Activated CD4-positive, alpha-beta T cell treated with anti-CD3 and anti-CD28 coated beads, Interleukin-2, amount 10 ng/mL, durations not matched to agents 24 days and 14 days (primary cell): ENCODE measurements at places on chromosomes 5 and 9.

DNA sequence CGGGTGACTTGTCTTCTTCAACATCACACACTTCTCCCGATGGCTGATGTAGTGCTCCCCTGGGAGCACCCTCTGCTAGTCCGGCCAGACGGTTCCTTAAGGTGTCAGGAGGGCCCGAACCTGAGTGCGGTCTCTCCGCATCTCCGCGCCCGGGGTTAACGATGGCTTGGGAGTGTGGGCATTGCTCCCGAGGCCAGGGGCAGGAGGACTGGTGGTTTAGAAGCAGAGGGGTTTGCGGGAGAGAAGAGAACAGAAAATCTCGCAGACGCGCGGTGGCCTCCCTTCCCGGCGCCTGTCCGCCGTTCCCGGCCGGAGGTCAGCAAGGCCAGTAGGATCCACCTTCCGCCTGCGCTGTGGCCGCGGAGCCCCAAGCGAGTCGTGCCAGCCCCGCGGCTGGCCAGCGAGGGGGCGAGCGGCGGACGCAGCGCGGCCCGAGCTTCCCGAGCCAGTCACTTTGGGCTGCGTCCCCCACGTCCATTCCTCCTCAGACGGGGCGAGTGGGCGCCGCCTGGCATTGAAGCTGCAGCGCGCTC lies 700 bp downstream of the CDO1 start:
- no peak for DNase-seq

DNA sequence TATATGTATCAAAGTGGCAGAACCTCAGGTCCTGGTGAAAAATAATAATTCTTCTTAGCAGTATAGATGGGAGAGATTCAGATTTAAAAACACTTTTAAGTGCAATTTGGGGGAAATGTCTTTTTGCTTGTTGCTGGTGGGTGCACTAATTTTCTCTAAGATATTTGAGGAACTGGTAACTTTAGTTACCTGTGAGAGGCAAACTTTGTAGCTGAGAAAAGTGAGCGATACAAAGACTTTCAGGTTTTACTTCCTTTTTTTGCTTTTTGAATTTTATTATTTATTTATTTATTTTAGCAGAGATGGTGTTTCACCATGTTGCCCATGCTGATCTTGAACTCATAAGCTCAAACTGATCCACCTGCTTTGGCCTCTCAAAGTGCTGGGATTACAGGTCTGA lies 303.1 kb upstream of the PTGER4 start:
- DNase-seq = no peak

DNA sequence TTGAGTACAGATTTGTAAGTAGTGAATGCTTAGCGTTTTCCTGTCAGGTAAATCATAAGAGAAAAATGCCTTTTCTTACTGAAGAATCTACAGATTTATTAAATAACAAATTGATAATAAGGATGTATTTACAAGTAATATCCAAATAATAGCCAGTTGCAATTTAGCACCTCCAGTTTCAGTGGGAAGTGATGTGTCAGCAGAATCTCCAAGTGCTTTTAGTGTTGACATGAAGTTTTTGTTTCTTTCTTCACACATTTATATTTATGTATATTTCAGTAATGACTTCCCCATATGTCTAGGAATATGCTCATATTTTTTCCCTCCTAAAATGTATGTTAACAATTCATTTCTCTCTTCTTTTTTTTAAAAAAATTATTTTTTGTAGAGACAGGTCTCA lies 229.9 kb upstream of the GRIN3A start:
- DNase-seq = no peak

GRCh38 chr5:53024535-53024934 lies 35.4 kb downstream of the ITGA2 start:
- DNase-seq = peak; percentile 55

DNA sequence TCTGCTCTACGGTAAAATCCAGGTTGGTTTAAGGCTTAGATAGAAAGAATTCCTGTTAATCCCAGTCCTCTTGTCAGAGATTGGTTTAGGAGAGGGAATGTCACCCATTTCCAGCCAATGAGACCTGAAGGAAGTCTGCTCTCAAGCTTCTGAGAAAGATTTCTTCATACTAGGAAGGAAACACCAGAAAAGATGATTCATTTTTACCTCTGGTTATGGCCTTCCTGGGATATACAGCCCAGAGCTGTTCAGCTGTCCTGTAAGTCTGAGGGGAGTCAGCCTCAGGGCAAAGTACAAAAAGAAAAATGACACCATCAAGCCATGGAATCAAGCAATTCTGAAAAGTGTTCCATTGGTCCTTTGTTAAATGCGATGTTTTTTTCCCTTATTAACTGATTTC lies 18.6 kb upstream of the CFAP95 start:
- no peak for DNase-seq

DNA sequence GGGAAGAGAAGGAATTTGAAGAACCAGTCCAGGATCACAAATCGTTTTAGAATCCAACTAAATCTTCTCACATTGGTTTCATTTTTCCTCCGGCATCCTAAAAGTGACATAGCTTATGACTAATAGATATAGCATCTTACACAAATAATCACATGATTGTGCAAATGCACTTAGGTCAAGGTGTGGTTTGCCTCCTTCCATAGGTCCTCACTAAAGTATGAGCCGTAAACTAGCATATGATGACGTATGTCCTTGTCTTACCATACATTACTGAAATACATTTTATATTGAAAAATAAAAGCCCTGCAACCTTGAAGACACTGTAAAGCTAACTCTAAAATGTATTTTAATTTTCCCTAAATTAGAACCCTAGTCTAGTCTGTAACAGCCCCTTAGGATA lies 362.7 kb upstream of the ADAMTS16 start:
- no peak for DNase-seq

DNA sequence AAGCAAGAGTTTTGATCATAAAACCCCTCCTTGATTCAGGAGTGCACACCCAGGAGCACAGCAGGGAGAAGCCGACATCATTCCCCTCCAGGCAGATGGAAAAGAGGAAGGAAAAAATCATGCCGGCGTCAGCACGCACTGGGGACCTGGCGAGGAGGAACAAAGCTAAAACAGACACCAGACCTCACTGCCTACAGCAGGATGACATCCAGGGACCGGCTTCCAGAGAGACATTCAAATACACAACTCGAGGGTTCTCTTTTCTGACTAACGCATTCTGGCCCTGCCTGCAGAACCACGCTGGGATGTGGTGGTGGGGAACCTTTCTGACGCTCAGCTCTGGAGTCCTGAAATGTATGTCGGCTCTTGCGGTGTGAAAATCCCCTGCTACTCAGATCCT lies 2.7 kb downstream of the UBAC1 start:
- no peak for DNase-seq

DNA sequence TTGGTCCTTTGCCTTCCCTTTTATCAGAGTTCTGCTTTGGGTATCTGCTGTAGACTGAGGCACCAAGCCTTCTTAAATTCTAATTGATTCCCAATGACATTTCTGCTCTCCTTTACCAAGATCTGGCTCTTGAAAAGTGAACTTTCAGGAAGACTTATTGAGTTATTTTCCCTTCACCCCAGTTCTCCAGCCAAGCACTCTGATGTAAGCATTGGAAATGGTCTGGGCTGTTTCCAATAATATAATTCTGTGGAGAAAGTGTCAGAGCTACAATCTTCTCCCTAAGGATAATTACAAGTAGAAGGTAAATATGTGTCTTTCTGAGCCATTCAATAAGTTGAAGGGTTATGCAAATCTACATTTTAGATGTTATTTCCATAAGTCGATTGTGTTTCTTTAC lies 30.8 kb downstream of the BTF3 start:
- DNase-seq = no peak

GRCh38 chr5:71839096-71839884 lies 120.2 kb downstream of the CARTPT start:
- no peak for DNase-seq

GRCh38 chr9:83166372-83166771 lies 103.4 kb upstream of the RASEF start:
- no peak for DNase-seq

DNA sequence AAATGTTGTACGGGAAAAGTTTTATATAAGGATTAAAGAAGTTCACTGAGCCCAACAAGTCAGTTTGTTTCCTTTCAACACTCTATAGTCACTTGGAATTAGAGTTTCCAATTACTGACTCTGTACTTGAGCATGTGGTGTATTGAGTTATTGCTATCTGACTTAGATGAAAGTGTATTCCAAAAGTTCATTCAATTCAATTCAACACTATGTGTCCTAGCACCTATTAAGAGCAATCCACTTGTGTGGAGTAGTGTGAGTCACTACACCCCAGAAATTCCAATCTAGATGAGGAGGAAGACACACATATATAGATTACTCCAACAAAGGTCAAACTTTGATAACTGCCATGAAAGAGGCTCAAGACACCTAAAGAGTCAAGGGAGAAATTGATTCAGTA lies 98.2 kb upstream of the SLCO6A1 start:
- DNase-seq = no peak

- DNase-seq = no peak
Observed at GRCh38 chr5:143610946-143611345, 201.0 kb upstream of the HMHB1 start.

GRCh38 chr9:133282464-133283238 lies 7.7 kb upstream of the ABO start:
- DNase-seq = no peak

DNA sequence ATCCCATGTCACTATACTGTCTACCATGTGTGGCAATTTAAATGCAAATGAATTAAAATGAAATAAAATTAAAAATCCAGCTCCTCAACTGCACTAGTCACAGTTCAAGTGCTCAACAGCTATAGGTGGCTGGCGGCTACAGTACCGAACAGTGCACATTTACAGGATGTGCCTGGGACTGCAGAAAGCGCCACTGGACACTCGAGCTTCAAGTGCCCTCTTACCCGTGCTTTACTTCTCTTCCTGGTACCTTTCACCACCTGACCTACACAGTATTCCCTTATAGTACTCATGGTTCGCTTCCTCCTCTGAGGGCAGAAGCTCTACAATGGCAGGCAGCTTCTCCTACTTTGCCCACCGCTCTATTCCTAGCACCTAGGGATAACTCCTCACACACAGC lies 166.6 kb downstream of the FANCC start:
- no peak for DNase-seq

- DNase-seq = no peak
Observed at GRCh38 chr5:67035098-67035740, 161.4 kb downstream of the CD180 start.

DNA sequence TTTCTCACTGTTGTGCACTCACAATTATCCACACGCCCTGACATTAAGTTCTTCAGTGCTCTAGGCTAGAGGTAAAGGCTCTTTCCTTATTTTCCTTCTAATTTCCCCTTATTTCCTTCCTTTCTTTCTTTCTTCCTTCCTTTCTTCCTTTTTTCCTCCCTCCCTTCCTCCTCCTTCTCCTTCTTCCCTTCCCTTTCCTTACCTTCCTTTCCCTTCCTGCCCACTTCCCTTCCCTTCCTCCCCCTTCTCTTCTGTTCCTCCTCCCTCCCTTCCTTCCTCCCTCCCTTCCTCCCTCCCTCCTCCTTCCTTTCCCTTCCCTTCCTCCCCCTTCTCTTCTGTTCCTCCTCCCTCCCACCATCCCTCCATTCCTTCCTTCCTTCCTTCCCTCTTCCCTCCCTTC lies 317.0 kb upstream of the IRX1 start:
- DNase-seq = no peak

DNA sequence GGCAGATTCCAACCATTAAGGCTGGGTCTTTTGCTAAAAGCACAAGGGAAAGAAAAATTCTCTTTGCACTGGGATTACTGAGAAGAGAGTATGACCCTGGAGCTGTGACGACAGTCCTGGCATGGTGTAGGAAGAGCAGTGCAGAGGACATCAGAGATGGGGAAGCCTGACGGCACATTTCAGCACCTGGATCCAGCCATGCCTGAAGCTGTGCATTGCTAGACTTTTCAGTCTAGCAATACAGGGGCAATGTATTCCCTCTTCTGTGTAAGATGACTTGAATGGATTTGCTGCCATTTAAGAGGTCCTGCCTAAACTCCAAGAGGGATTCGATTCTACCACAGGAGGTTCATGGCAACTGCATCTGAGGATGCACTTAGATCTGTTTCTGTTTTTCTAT lies 12.3 kb upstream of the MRNIP start:
- DNase-seq = no peak

- DNase-seq = no peak
Observed at GRCh38 chr5:112329419-112330090, 89.5 kb downstream of the EPB41L4A start.

DNA sequence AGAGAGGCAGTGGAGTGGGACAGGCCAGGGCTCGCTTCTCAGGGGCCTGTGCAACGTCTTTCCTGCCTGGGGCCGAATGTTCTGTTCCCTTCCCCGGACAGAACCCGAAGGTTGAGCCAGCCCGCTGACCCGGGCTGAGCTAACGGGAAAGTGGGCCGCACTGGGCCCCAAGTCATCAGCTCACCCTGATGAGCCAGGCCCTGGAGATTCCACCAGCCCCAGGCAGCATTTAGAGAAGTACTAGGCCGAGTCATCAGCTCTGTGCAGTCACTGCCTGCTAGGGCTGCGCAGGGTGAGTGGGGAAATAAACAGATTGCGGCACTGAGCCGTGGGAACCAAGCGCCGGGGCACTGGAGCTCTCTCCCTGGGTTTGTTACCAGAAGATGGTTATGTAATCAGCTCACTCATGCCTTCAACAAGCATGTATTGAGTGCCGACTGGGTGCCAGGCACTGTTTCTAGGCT lies 29.1 kb upstream of the DUSP1 start:
- no peak for DNase-seq

DNA sequence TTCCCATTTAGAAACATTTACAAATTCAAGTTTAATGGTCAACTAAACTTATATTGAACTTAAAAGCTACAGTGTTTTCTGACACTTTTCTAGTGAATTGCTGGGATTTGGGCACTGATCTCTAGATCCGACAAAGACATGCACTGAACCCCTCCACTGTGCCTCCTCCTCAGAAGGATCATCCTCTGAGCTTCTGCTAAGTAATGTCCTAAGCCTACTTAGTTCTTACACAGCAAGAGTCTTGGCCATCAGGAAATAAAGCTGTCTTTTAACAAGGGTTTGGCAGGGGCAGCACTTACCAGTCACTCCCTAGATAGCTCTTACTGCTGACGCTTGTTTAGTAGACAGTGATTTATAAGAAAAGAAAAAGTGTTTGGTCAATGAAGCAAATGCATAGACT lies 50.5 kb downstream of the FAM81B start:
- no peak for DNase-seq

- DNase-seq = no peak
Observed at GRCh38 chr9:25603106-25603505, 75.1 kb downstream of the TUSC1 start.

- DNase-seq = no peak
Observed at GRCh38 chr5:96022971-96023370, 61.3 kb upstream of the ELL2 start.

DNA sequence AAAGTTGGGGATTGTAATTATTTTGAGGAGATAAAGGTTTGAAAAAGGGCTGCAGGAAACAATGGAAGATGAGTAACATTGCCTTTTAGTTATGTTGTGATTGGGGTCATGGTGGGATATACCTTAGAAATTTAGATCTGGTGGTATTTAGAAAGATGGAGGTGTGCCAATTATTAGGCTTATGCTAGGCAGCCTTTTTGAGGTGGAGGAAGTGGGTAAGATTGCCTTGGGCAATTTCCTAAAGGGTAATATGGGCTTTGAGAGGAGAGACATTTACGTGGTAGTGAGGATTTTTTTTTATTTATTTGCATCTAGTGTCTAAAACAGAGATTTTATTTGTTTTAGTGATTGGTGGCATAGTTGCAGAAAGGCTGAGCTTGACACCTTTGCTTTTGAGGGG lies 10.5 kb downstream of the HSPA4 start:
- no peak for DNase-seq

- DNase-seq = no peak
Observed at GRCh38 chr5:64914396-64914795, 145.7 kb downstream of the CWC27 start.

GRCh38 chr9:78756813-78757510 lies 460.0 kb downstream of the PSAT1 start:
- DNase-seq = no peak
